ENCODE measurements at places on chromosomes 6 and 20.

DNA sequence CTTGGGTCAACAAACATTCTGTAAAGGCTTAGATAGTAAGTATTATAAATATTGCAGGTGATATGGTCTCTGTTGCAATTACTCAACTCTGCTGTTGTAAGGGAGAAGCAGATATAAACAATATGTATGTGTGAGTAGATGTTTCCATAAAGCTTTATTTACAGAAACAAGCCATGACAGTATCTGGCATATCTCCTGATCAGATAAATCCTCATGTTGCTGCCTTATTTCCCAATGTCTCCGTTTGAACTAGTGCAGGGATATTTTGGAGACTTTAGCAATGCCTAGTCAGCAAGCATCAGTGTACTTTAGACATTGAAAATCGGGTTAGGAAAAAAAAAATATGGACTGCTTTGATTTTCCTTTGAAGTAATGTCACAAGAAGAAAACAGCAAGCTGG lies 96.1 kb downstream of the LAMA2 start:
- DNase-seq: no peak

- no peak for DNase-seq
Observed at GRCh38 chr6:150723857-150724256, 124.2 kb downstream of the PLEKHG1 start.

DNA sequence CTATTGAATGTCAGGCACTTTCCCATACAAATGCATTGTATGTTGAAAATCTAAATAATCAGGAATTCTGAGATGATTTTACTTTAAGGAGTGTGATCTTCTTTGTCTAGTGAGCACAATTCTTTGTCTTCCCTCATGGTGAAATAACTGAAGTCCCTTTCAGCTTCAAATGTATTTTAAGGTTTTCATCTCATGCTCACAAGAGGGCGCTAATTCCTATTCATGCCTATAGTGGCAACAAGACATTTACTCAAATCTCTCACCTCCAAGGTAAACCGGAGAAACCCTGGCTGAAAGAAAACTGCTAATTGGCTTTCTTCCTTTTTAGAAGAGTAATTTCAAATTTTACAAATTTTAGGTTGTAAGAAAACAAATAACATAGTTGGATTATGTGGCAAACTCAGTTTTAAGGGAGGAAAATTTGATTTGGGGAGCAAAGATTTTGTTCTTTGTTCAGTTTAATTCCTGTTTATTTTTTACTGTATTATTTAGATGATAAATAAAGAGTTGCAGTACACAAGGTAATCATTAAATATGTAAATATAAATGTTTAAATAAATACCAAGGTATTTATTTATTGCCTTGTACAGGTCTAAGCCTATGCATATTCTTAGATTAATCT lies 69.1 kb downstream of the SLC35F1 start:
- DNase-seq: peak; percentile 68

GRCh38 chr20:53581444-53582250 lies 12.0 kb downstream of the ZNF217 start:
- DNase-seq: no peak

DNA sequence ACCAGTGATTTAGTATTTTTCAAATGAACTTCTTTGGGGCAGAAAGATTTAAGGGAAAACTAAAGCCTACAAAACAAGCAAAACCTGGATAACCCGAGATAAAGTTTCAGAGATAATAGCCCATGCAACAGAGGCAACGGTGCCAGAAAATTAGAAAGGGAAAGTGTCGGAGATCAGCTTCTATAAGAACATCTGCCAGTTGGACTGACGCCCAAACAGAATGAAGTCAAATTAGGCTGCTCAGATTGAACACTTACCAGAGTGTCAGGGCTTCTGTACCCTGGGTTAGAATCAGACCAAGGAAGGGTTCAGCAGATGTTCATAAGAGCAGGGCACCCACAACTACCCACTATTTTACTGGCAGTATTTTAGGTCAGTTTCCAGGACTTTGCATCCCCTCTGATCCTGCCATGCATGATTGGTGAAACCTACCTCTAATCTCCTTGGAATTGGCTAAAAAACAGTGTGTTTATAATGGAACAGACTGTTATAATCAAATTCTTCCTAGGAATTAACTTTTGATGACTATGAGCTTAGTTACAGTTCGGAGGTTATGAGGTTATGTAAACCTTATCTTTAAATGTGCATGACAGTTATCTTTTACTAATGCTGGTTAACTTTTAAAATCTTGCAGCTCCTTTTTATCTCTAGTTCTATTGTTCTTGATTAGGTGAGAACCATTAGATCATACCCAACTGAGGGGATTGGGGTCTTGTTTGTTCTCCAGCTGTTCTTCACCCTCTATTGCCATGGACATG lies 13.1 kb downstream of the BMP2 start:
- DNase-seq: no peak

DNA sequence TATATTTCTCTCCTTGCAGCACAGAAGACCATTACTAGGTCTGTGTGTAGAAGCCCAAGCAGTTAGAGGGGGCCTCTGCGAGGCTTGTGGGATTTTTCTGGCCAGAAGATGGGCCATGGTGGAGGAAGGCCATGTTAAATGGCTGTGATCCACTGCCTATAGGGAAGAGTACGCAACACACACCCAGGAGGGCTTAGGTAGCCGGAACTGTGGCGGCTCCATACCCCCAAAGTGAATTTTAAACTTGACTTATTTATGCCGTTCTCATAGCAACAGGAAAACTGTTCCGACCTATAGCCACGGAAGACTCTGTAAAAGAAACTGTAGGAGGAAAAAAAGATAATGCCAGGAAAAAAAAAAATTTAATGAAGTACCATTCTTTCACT lies 69.5 kb downstream of the SLX4IP start:
- no peak for DNase-seq

DNA sequence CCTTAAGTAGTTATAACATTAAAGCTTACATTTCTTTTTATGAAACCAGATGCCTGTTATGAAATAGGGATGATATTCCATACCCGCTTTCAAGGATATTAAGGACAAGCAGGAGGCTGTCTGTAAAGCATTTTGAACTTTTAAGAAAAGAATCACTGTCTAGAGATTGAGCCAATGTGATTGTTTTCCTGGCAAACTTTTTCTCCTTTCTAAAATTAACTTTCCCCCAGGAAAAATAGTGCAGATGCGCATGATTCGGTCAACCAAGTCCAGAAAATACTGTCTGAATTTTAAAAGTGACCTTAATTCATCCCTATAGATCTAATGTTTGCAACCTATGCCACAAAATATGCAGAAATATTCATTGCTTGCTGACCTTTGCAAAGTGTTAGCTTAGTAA lies 15.1 kb upstream of the DEK start:
- no peak for DNase-seq

DNA sequence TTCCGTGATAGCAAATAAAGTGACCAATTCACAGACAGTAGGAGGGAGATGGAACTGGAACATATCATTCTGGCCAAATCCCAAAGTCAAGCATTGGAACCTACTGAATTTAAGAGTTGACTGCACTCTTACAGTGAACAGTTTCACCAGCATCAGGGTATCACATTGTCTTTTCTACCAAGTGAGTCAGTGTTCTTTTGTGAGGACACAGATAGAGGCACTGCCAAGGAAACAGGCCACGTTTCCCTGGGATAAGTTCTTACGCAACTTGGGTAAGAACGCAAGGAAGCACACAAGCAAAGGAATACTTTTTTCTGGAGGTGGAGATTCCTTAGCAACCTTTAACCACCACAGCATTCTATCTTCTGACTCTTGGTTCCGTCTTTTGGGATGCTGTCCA lies 28.6 kb upstream of the ENPP5 start:
- DNase-seq: no peak

Measured in Kasumi-1 (cell line).